ENCODE measurements at places on chromosomes 7 and 10.

DNA sequence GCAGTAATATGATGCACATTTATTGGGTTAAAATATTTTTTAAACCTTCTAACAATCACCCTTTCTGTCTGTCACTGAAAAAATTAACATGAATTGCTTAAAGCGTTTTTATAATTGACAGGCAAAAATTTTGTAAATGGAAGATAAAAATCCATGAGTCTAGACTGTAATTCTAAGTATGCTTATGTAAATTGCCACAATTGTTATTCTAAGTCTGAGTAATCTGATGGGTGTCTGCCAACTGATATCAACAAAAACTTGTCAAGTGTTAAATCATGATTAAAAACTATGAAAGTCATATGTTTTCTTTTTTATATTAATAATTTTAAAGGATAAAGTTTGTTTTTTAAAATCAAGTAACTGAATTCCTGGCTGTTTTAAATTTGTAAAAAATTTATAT is 208.2 kb downstream of the CDK14 start:
- no peak for DNase-seq

- DNase-seq: no peak
Observed at GRCh38 chr7:22882106-22882505, 59.5 kb upstream of the TOMM7 start.

GRCh38 chr10:81872206-81872862 is 2.7 kb upstream of the NRG3 start:
- no peak for DNase-seq

GRCh38 chr10:35934642-35934995 is 292.5 kb upstream of the FZD8 start:
- DNase-seq: no peak

GRCh38 chr7:106827626-106828025 is 37.5 kb upstream of the PIK3CG start:
- DNase-seq: no peak

GRCh38 chr7:2540641-2541051 is 14.7 kb downstream of the BRAT1 start:
- no peak for DNase-seq

DNA sequence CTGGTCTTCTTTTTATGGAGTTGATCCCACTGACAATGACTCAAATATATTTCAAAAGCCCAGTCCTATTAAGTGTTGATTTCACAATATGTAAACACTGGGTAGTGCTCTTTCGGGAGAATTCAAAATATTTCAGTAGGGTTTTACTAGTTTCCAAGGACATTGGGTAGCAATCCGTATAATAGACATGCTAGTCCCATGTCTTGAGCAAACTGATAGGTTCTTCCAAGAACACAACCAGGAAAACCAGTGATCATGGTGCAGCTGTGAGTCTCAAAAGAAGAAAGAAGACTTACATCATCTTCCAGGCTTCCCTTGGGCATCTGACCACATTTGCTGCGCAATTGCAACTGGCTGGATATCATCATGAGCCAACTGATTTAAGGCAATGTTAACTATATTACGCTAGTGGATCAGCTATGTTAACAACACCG is 59.3 kb upstream of the APBB1IP start:
- DNase-seq: no peak

- no peak for DNase-seq
Observed at GRCh38 chr7:38669965-38670520, 38.9 kb upstream of the AMPH start.

DNA sequence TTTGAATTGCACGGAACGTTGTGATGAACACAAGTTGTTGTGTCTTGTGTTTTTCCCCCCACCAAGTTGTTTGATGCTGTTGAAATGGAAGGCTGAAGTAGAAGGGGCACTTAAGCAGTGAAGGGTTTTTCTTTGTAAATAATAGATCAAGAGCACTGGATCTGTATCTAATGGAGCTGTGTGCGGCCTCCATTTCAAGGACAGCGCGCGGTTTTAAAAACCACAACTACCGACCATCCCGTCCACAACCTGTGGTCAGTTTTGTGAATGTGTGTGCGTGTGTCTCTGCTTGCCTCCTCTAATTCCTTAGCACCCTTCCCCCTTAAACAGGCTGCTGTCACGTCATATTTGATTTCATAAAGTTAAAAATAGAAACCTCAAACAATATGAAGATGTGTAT is 165.5 kb downstream of the TCF7L2 start:
- DNase-seq: no peak

Measured in stimulated activated CD4-positive, alpha-beta T cell treated with anti-CD3 and anti-CD28 coated beads, Interleukin-4, amount 100 ng/mL, for 48 hours (primary cell).